Activated CD4-positive, CD25-positive, alpha-beta regulatory T cell treated with anti-CD3 and anti-CD28 coated beads, Interleukin-2, amount 50 U/mL, for 16 hours (primary cell): ENCODE measurements at places on chromosomes 7 and 10.

DNA sequence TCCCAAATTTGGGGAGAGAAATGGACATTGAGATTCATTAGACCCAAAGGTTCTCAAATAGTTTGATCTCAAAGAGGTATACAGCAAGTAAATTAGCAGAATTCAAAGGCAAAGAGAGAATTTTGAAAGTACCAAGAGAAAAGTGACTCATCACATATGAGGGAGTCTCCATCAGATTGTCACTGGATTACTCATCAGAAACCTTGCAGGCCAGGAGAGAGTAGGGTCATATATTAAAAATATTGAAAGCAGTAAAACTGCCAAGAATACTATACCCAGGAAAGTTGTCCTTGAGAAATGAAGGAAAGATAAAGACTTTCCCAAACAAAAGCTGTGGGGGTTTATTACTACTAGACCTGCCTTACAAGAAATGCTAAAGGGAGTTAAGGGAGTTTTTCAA is 140.6 kb downstream of the TMEM168 start:
- DNase-seq = no peak

GRCh38 chr7:77337456-77337990 is 78.6 kb downstream of the GSAP start:
- no peak for DNase-seq

- no peak for DNase-seq
These were observed 51.7 kb downstream of the ADRA2A start for GRCh38 chr10:111128331-111129180.

DNA sequence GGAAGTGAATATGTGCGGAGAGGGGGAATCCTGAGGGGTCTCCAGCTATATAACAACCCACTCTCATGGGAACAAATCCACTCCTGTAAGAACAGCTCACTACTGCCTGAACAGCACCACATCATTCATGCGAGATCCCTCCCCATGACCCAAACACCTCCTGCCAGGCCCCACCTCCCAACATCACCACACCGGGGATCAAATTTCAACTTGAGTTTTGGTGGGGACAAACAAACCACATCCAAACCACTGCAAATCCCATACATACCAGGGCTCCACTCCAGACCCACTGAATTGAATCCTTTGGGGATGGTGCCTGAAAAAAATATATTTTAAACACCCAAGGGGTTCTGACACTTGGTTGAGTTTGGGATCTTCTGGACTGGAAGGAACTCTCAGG is 181.5 kb upstream of the PLXNA4 start:
- DNase-seq = no peak

DNA sequence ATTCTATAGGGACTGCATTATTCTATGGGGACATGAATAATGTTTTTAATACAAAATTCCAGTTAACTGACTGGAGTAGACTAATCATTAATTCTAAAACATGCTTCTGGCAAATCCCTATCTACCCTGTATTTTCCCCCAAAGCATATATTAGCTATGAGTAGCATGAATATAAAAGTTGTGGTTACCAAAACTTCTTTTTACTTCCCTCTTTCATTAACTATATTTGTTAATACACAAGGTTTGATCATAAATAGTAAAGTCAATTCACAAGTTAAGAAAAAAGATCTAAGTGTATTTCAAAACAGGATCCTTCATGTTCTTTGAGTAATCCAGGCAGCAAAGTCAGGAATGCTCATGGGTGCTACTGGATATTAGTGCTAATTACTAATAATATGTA is 2.9 kb upstream of the RALA start:
- no peak for DNase-seq

DNA sequence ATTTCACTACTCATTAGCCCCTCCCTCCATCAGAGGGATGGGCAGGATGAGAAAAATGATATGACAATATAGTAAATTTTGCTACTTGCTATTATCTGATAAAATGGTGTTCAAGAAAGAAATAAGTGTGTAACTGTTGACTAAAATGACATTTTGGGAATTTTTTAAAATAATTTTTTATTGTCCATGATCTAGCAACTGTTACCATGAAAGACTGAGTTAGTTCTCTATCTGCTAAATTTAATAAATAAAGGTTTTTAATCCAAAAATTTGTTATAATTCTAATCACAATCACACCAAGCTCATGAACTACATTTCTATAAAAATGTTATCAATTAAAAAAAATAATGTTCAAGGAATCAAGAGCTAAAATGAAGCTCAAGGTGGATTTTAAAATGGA is 28.7 kb upstream of the EPC1 start:
- no peak for DNase-seq

- no peak for DNase-seq
These were observed 684.3 kb upstream of the AUTS2 start for GRCh38 chr7:68914006-68914405.

GRCh38 chr7:44155191-44156185 is 14.4 kb upstream of the MYL7 start:
- no peak for DNase-seq
